B cell (primary cell): ENCODE measurements at places on chromosomes 1 and 21. TPM values are rescaled to one million over a fixed set of nuclear protein-coding genes. Genes with fewer than 3 reads are reported as not detected.

- DNase-seq, result no peak
- H3K27me3 ChIP-seq, result no peaks in the 10 kb centered on the region
- H3K4me3 ChIP-seq, result no peak overlapping the region
Measured at GRCh38 chr21:44972821-44973220, 33.0 kb downstream of the SLX9 start.

The TTC22 gene
- polyA plus RNA-seq, result 5.1 and 7.8 TPM in 2 replicates

- no peaks in the 10 kb centered on the region for H3K4me1 ChIP-seq
- H3K36me3 ChIP-seq, result no peaks in the 10 kb centered on the region
- H3K27me3 ChIP-seq, result no peaks in the 10 kb centered on the region
- DNase-seq, result no peak
- H3K27ac ChIP-seq, result no peak overlapping the region
Measured at GRCh38 chr1:54649130-54649898, 7.7 kb downstream of the MROH7 start.

- no peaks in the 10 kb centered on the region for H3K4me1 ChIP-seq
- no peak overlapping the region for H3K4me3 ChIP-seq
- H3K36me3 ChIP-seq, result no peaks in the 10 kb centered on the region
Measured at GRCh38 chr1:51627672-51628071, 10.8 kb downstream of the OSBPL9 start.

DNA sequence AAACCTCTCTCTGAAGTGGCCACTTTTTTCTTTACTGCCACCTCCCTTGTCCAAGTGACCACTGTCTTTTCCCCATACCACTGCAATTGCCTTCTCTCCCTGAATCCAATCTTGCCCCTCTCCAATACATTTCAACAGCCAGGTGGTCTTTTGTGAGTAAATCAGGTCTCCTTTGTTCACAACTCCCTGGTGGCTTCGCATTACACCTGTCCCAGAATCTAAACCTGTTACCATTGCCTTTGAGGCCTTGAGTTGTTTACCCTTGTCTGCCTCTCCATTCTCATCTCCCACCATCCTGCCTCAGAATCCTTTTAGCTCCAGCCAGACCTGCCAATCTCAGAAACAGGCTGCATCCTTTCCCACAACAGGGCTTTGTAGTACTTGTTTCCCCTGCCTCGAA, 21.8 kb upstream of the DYNLT5 start:
- DNase-seq, result no peak
- no peak overlapping the region for H3K27ac ChIP-seq
- H3K27me3 ChIP-seq, result no peaks in the 10 kb centered on the region
- no peak overlapping the region for H3K4me3 ChIP-seq

DNA sequence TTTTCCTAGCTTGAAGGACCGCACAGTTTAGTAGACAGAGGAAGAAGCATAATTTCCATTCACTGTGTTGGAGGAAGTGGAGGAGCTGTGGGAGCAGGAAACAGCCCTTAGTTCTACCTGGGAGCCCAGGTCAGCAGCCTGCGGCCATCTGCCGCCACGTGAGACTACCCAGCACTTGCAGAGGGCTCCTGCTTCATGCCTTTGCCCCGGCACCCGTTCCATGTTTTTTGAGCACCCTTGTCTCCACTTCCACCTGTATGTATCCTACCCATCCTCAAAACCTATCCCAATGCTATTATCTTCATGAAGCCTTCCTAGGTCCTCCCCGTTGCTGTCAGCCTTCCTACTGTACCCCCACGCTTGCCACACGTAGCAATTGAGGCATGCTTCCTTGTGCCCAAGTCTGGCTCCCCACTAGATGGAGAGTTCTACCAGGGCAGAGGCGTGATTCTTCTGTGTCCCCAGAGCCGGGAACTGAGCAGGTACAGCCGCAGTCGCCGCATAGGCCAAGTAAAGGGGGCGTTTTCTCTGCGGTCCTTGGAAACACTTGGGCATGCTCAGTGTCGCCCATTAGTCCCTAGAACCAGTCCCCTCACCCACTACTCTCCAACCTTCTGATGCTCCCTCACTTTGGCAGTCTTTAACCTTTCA, 1.9 kb downstream of the SLC6A9 start:
- peaks cover 37% of the 10 kb centered on the region for H3K4me1 ChIP-seq
- peak overlapping the region; percentile 83 for H3K4me3 ChIP-seq
- no peak for DNase-seq

The SPOCD1 gene
- polyA plus RNA-seq, result 0.25 TPM in 1 of 2 replicates, not detected in the other

DNA sequence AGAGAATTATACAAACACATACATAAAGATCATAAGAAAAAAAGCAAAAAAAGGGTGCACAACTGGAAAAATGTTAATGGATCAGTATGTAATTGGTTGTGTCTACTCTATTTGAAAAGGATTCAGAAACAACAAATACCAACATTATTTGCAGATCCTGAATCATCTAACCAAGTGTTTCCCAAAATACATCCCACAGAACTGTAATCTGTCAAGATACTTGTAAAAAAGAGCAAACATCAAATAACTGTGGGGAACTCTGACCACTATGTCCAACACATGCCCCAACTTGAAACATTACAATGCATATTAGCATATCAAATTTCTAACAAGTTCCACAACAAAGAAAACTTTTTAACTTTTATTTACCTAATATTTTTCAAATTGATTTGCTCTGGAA, 22.6 kb downstream of the ANKRD13C start:
- H3K36me3 ChIP-seq, result peaks cover 2% of the 10 kb centered on the region
- DNase-seq, result no peak
- no peak overlapping the region for H3K4me3 ChIP-seq
- H3K27ac ChIP-seq, result no peak overlapping the region
- H3K27me3 ChIP-seq, result no peaks in the 10 kb centered on the region
- H3K4me1 ChIP-seq, result no peaks in the 10 kb centered on the region

- peak; percentile 38 for DNase-seq
- H3K36me3 ChIP-seq, result peaks cover under 1% of the 10 kb centered on the region
- H3K27ac ChIP-seq, result no peak overlapping the region
- no peaks in the 10 kb centered on the region for H3K27me3 ChIP-seq
- peaks cover 3% of the 10 kb centered on the region for H3K4me1 ChIP-seq
Measured at GRCh38 chr1:160993544-160994193, 27.3 kb downstream of the F11R start.

GRCh38 chr21:42844411-42845113, 34.8 kb downstream of the WDR4 start:
- H3K27ac ChIP-seq, result no peak overlapping the region
- peaks cover 7% of the 10 kb centered on the region for H3K4me1 ChIP-seq
- H3K4me3 ChIP-seq, result no peak overlapping the region
- no peak for DNase-seq
- H3K36me3 ChIP-seq, result peaks cover 2% of the 10 kb centered on the region

DNA sequence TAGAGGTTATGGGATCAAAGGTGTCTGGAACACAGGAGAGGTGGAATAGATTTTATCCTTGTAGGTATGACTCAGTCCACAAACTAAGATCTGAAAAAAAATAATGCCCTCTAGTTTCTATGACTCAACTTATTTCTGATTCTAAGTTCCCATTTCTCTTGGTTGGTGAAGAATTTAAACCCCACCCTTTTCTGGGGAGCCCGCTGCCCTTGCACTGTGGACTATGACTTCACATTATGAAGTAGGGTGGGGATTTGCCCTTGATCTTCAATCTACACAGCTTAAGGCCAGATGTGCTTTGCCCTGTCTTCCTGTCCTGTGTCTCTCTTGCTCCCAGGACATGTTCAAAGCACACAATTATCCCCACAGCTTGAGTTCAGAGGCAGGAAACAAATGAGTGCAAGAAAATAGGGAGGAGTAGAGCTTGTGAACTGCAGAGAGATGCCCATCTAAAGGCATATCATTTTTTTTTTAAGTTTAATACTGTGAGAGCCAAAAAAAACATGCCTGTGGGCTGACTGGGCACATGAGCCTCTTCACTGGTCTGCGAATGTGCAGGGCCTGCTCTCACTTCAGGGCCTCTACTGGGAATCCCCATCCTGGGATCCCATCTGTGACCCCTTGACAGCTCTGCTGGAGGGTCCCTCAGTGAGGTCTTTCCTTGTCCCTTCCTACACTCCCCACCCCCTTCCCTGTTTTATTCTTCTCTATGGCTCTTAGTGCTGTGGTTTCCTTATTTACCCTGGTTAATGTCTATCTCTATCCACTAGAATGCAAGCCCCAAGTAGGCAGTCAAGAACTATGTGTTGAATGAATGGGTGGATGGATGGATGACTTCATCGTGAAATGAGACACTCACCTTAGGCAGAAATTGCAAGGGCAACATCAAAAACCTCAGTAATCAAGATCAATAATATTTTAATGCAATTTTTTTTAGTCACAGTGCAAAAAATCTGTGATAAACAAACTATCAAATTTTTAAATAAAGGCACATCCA, 61.5 kb downstream of the CD58 start:
- H3K27ac ChIP-seq, result no peak overlapping the region
- no peaks in the 10 kb centered on the region for H3K27me3 ChIP-seq
- H3K4me3 ChIP-seq, result no peak overlapping the region
- no peak for DNase-seq

DNA sequence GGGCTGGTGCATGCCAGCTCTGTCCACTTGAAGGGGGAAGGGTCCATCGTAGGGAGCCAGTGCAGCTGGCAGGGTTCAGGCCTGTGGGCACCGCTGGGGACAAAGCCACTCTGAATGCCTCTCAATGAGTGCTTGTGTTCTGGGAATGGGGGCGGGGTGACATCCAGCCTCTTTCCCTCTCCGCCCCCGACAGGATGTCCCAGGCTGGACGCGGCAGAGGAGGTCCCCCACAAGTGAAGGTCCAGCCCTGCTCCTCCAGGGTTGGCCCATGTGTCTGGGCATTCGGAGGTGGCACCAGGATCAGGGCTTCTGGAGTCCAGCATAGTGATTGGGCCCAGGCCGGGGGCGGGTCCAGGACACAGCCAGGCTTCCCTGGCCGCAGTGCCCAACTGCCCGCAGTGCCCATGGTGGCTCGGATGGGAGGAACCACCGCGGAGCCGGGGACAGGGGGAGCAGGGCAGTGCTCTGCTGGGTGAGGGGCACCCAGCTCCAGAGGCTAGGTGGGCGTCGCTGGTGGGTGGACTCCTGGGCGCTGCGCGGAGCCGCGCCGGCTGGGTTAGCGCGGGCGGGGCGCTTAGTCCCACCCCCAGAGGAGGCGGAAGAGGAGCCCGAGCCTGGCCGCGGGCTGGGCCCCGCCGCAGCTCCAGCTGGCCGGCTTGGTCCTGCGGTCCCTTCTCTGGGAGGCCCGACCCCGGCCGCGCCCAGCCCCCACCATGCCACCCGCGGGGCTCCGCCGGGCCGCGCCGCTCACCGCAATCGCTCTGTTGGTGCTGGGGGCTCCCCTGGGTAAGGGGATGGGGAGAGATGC, at the start of gene SHISA4:
SHISA4 (plus strand) TSS at position 617 of the 808 bp plus-strand sequence; CDS start at position 714, 97 bp downstream.
- H3K27me3 ChIP-seq, result peaks cover 50% of the 10 kb centered on the region
- no peak within 1 kb of the TSS for H3K27ac ChIP-seq
- H3K36me3 ChIP-seq, result no peaks in the 10 kb centered on the region
- peak; percentile 27 for DNase-seq

GRCh38 chr1:87100271-87100670, 185.8 kb downstream of the HS2ST1 start:
- no peak overlapping the region for H3K4me3 ChIP-seq

The C1QC gene
- not detected in 2 replicates for polyA plus RNA-seq

- peaks cover 7% of the 10 kb centered on the region for H3K4me1 ChIP-seq
- H3K27me3 ChIP-seq, result no peaks in the 10 kb centered on the region
- H3K27ac ChIP-seq, result no peak overlapping the region
- no peaks in the 10 kb centered on the region for H3K36me3 ChIP-seq
Measured at GRCh38 chr21:18449605-18450550, 46.3 kb upstream of the TMPRSS15 start.

The VHLL gene
- 0.36 and 0.45 TPM in 2 replicates for polyA plus RNA-seq

- H3K36me3 ChIP-seq, result no peaks in the 10 kb centered on the region
- no peak overlapping the region for H3K4me3 ChIP-seq
- no peak for DNase-seq
- no peaks in the 10 kb centered on the region for H3K27me3 ChIP-seq
Measured at GRCh38 chr21:46011267-46011967, 29.8 kb downstream of the COL6A1 start.

GRCh38 chr1:167641786-167642500, 11.9 kb downstream of the RCSD1 start:
- DNase-seq, result no peak
- H3K27ac ChIP-seq, result peak overlapping the region; percentile 50
- H3K4me3 ChIP-seq, result no peak overlapping the region
- peaks cover 4% of the 10 kb centered on the region for H3K36me3 ChIP-seq
- H3K4me1 ChIP-seq, result peaks cover 79% of the 10 kb centered on the region
- no peaks in the 10 kb centered on the region for H3K27me3 ChIP-seq

DNA sequence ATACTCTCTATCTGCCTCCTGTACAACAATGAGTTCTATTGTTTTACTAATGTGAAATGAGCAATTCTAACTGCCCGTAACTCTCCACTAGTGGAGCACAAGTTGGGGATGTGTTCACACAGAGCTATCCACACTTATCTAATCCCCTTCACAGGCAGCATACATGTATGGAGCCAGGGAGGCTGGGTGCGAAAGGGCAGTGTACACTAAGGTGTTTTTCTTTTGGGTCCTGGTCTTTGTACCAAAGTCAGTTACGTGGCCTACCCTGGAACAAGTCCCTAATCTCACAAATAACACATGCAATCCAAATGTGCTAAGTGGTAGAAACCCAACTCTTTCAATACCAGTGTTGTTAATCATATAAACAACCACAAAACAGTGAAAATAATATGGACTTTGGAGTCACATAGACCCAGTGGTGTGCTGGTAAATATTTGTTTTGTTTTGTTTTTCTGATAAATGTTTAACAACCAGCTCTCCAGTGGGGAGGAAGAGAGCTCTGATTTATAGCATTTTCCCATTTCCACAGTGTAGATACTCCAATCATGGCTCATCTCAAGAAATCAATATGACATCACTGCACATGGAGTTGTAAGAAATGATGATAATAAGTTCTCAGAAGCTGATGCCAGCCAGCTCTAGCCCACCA, 319.9 kb upstream of the DUSP10 start:
- H3K27me3 ChIP-seq, result no peaks in the 10 kb centered on the region
- H3K27ac ChIP-seq, result no peak overlapping the region
- no peaks in the 10 kb centered on the region for H3K4me1 ChIP-seq

- peaks cover 25% of the 10 kb centered on the region for H3K27me3 ChIP-seq
- H3K27ac ChIP-seq, result no peak overlapping the region
- peaks cover 3% of the 10 kb centered on the region for H3K4me1 ChIP-seq
- no peak overlapping the region for H3K4me3 ChIP-seq
Measured at GRCh38 chr1:8016210-8016894, 9.8 kb downstream of the ERRFI1 start.

DNA sequence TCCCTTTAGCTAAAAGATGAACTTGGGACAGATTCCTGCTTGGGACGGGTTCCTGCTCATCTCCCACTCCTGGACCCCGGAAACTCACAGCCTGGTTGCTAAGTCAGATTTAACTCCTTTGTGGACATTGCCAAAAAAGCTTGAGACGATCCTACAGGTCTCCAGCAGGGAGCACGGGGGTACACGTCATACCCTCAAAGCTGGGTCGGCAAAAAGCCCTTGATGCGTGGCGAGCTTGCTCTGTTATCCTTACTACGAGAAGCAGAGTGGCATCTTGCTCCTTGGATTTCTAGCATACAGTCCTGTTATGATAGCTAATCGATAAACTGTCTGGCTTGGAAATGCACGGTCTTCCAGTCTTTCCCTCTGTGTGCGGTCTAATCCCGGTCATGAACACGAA, 60.8 kb upstream of the KRTAP19-8 start:
- no peak for DNase-seq
- H3K4me3 ChIP-seq, result no peak overlapping the region
- H3K27me3 ChIP-seq, result no peaks in the 10 kb centered on the region
- H3K36me3 ChIP-seq, result no peaks in the 10 kb centered on the region
- H3K27ac ChIP-seq, result no peak overlapping the region

The GBP3 gene
- polyA plus RNA-seq, result 7.6 and 9.3 TPM in 2 replicates

The FMO2 gene
- not detected in 2 replicates for polyA plus RNA-seq

GRCh38 chr1:41580021-41580420, 95.5 kb upstream of the EDN2 start:
- H3K36me3 ChIP-seq, result no peaks in the 10 kb centered on the region
- no peaks in the 10 kb centered on the region for H3K27me3 ChIP-seq
- H3K4me1 ChIP-seq, result peaks cover 3% of the 10 kb centered on the region
- no peak for DNase-seq
- H3K27ac ChIP-seq, result no peak overlapping the region
- H3K4me3 ChIP-seq, result no peak overlapping the region
